ENCODE measurements at places on chromosomes 2 and 18.
A peak's percentile ranks its signal among the peaks of the same experiment; 100 is the strongest.

DNA sequence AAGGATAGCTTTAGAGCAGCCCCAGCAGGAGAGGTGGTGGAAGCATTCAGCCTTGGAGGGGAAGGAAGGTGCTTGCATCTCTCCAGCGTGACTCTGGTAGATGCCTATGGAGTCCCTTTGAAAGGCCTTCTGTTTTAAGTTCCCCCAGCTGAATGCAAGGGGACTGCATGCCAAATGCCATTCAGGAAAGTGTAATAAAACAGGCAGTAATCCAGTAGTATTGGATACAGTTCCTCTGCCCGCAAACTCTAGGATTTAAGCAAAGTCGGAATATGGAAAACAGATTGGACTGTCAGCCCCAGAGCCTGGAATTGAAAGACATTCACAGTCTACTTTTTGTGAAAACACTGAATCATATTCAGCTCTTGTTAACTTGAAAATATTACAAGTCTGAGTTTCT lies 125.2 kb upstream of the GAREM1 start:
- no peak for DNase-seq

GRCh38 chr2:152251211-152251610 lies 75.6 kb upstream of the STAM2 start:
- no peak for DNase-seq

DNA sequence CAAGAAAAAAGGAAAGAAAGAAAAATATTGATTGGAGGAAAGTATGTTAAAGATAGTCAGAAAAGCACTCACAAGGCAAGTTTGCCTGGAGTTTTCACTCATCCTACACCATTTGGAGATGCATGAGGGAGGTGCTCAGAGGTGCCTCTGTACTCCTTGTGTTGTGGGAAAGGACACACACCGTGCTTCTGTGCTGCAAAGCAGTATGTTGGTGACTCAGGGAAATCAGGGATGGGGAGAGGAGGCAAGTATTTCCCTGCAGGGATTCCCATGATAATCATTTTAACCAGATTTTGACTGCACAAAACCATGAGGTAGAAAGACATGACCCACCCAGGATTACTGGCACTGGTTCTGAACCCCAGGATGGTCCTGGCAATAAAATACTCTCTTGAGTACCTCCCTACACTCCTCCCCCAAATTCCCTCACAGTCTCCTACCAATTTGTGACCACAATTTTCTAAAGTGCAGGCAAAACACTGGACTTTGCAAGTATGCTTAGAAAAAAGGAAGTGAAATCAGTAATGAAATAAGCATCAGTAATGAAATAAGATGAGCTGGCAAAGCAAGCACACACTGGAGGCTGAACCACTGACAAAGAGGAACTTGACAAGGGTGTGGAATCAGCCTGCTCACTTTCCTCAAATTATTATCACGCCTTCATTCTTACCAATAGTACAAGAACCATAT lies 155.5 kb upstream of the ACVR2A start:
- DNase-seq, result no peak

- no peak for DNase-seq
Measured at GRCh38 chr2:131140581-131140980, 35.4 kb downstream of the PLEKHB2 start.

GRCh38 chr18:55353391-55353790 lies 234.6 kb downstream of the TCF4 start:
- no peak for DNase-seq

DNA sequence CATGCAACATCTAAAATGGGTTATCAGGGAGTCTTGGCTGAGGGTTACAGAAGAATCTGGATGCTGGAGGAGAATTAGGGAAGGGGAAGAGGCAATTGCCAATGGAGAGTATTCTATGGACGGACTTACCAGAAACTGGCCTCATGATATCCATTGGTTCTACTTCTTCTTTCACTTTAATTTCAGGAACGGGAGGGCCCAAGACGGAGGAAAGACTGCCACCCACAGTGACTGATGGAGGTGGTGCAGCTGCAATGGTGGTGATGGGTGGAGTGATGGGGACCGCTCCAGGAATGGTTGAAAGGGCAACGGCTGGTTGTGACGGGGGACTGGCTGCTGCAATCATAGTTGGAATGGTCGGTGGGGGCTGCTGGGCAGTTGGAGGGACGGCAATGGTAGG lies 69.1 kb upstream of the AMMECR1L start:
- DNase-seq, result no peak

DNA sequence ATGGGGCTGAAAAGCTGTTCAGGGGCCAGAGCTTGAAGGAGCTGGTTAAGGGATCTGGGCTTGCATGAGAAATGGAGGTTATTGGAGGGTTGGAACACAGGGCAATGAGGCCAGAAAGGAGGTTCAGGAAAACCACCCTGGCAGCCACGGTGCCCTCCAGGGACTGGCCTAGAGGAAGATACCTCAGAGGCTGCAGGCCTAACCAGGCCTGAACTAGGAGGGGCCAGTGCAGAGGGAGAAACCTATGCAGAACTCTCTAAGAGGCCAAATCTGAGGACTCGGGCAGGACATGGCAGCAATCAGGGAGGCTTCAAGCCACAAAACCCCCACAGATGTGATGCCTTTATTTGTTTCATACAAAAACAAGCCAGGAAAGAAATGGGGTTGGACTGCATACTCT lies 66.8 kb downstream of the BIN1 start:
- DNase-seq, result no peak

DNA sequence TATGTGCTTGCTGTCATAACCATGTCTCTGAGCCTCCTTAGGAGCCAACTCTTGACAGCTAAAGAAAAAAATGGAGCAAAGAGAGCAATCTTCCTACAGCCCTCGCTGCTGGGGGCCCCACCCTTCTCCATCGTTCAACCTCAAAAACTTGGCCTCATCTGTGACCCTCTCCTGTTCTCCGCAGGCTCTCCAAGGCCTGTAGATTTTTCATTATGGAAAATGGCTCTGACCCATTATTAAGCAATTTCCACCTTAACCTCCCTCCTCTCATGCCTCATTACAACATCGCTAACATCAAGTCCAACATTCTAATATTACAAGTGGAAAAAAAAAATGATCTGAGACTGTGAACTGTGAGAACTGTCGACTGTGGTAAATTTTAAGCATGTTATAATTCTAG lies 98.7 kb downstream of the SLC8A1 start:
- no peak for DNase-seq

DNA sequence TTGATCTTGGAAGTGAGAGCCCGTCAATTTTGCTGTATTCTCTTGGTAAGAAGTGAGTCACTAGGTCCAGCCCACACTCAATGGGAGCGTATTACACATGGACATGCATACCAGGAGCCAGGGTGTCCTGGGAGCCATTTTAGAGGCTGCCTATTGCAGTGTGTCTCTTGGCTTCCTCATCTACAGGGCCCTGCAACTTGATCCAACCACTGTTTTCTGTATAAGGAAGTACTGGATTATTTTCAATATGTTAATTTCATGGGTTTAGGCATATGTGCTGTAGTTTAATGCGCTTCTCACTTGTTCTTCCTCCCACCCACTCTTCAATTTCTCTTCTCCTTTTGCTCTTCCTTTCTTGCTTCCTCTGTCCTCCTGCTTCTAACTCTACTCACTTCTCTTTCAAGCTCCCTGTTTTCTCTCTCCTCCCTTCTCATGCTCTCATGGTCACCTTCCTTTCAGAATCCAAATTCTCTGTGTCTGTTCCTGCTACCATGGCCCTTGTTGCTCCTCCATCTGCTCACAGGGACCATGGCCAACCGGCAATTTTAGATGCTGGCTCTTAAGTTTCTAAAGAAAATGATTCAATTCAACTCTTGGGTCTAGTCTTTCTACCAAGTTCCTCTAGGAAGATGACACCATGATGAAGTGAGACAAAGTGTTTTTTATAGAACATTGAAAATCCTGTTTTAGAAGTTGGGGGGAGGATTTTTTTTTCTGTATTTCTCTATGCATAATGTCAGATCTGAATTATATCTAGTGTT lies 152.0 kb upstream of the ZEB2 start:
- DNase-seq, result no peak

DNA sequence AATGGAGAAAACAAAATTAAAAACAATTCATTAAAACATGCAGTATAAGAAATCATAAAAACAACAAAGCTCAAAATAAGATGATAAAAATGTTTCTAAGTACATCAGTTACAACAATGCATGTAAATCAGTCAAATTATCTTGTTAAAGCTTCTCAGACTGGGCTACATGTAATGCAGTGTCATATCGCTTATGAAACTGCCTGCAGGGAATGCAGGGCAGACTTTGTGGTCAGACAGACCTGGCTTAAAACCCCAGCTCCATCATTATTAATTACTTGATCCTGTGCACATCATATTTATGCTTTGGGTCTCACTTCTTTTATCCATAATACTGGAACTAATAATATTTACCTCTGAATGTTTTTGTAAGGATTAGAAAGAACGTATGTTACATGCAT lies 74.6 kb downstream of the PID1 start:
- no peak for DNase-seq

DNA sequence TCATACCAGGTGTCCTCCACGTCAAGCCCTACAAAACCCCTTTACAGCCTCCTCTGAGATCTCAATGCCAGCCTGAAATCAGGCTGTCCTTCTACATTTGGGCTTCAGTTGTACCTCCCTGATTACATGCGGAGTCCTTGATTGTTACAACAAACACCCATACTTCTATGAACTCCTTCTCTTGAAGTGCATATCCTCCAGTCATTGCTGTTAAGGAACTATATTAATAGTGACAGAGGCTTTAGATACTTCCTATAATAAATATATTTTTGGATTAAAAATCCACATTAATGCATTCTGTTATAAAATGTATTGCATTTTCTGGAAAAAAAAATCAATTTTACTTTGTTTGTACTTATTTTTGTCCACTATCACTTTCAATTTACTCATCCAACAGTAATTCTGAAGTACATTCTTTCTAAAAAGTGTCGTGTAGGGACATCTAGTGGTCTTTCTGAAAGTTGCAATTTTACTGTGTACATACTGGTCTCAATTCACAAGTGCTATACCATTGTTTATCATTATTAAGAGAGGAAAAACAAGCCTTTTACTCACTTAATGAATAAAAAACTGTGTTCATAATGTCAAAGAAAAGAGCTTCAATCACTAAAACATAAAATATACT lies 316.4 kb downstream of the DSEL start:
- DNase-seq, result peak; percentile 94

DNA sequence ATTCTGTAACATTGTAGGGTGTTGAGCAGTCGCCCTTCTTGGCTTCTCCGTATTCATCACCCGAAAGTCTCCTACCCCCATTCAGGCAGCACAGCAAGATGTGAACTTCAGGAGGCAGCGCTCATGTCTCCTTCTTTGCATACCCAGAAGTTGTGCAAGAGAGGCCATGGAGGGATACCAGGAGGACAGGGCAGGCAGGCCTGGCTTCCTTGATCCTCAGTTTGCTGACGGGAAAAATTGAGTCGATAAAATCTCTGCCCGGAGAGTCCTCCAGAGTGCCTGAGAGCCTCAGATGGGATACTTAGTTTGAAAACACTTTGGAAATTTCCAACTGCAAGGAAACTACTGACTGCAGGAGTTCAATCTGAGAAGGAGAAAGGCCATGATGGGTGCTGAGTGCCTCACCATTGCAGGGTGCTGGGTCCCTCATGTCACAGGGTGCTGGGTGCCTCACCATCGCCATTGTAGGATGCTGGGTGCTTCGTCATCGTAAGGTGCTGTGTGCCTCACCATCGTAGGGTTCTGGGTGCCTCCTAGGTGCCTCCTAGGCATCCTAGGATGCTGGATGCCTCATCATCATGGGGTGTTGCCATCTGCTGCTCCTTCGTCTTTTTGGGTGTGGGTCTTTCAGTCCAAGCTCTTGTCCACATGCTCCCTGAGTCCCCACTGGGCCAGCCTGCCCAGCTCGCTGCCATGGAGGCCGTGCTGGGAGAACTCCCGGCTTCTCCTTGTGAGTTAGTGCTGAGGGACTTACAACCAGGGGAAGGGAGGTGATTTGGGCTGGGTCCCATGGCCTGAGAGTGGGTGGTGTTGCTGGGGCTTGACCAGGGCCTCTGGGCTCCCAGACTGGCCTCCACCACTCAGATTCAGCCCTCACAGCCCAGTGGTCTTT lies 162.4 kb downstream of the DDX1 start:
- DNase-seq, result no peak

GRCh38 chr2:192194265-192194865 lies 368 bp downstream of the TMEFF2 start:
- peak; percentile 71 for DNase-seq

DNA sequence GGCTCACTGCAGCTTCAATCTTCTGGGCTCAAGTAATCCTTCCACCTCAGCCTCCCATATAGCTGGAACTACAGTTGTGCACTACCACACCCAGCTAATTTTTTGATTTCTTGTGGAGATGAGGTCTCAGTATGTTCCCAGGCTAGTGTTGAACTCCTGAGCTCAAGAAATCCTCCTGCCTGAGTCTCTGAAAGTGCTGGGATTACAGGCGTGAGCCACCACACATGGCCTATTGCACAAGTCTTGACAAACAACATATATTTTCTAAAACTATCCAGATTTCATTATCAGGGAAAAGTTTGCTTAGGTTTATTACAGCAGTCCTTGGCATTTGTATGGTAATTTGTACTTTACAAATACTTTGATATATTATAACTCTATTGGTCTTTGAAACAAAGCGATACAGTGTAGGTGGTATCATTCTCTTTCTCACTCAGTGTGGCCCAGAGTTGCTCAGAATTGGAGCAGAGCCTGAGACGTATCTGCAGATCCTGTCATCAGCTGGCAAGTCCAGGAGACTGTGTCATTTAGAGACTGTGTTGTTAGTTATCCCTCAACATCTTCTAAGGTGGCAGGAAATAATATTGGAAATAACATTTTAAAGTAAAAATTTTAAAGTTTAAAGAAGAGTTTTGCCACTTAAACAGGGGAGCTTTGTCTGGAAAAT lies 41.4 kb downstream of the PDK1 start:
- no peak for DNase-seq

DNA sequence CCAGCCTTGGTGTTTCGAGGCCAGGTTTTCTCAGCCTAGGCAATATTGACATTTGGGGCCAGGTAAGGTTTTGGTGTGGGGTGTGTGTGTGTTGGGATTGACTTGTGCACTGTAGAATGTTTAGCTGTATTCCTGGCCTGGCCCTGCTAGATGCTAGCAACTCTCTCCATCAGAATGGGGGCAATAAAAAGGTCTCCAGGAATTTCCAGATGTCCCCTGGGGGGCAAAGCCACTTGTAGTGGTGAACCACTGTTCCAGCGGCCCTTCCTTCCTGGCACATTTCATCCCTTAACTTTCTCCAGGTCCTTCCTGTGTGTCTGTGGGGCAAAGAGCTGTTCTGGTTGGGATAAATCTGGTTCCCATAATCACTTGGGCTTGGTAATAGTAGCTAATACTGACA lies 12.0 kb downstream of the LIPG start:
- no peak for DNase-seq

DNA sequence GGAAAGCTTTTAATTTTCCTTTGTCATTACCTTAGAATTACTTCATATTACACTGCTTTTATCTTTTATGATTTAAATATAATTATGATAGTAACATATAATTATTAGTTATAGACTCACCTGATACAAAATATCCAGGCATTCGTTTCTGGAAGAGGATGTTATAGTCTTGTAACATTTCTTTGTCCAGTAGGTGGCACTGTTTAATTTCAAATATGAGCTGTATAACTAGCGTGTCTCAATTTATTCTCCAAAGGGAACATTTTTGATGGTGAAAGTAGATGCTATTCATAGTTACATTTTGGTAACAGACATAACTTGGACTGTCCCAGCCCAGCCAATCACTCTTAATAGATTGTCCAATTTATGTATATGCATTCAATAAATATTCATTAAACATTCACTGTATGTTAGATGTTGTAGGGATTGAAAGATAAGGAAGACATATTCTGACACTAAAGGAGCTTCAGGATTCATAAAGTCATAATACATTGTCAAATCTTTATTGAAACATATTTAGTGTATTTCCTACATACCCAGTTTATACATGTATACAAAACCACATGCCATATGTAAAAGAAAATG lies 19.2 kb downstream of the DAW1 start:
- DNase-seq, result peak; percentile 3
